Right cardiac atrium (tissue), 5 donors: ENCODE measurements at places on chromosomes 13 and 19. TPM values are rescaled to one million over a fixed set of nuclear protein-coding genes. Genes with fewer than 3 reads are reported as not detected.

The KLHL1 gene
- not detected for polyA plus RNA-seq

The TLE6 gene
- 2.1 TPM for polyA plus RNA-seq

The GATAD2A gene
- 12.2 TPM for polyA plus RNA-seq

The FGF21 gene
- polyA plus RNA-seq, result not detected
